Fibroblast of upper back skin (primary cell): ENCODE measurements at places on chromosomes 5 and 9.

- DNase-seq, result no peak
Measured at GRCh38 chr9:94302426-94302825, 26.0 kb downstream of the NUTM2F start.

DNA sequence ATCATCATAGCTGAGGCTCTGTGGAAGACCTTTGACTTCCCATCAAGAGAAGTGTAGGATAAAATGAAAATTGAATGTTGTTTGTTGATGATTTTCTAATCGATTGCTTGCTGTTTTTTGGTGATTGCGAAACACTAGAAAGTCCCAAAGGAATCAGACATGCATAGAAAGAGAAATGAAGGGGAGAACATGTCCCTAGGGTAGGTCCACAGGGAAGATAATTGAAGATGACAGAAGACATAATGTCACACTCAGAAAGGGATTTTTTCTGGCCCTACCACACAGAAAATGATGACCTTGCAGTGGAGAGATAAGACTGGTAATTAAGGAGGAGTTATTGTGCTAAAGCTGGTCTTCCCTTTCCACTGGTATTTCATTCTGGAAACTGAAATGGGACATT lies 62.8 kb downstream of the INSYN2B start:
- DNase-seq, result no peak

DNA sequence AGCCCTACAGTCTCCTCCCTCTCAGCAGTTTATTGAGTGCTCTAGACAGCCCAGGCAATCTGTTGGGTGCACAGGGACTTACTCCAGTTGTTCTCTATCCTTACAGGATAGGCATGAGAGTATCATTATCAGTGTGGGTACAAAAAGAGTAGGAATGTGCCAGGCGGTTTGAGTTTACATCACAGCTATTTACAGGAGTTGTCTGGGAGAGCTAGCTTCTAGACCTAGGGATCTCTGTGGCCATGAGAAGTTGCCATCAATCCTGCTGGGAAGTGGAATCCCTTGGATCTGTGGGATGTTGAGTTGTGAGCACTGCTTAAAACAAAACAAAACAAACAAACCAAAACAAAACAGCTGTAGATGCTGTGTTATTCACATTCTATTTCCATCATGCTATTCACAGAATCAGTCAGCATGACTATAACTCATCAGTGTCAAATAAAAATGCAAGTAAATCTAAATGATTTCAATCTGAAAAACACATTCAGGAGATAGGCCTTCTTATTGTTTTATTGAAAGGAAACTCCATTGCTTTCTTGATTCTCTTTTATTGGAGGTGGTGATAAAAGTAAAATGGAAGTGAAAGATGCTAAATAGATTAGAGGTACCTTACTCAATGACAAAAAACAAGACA lies 552.4 kb upstream of the ZNF608 start:
- DNase-seq, result no peak

DNA sequence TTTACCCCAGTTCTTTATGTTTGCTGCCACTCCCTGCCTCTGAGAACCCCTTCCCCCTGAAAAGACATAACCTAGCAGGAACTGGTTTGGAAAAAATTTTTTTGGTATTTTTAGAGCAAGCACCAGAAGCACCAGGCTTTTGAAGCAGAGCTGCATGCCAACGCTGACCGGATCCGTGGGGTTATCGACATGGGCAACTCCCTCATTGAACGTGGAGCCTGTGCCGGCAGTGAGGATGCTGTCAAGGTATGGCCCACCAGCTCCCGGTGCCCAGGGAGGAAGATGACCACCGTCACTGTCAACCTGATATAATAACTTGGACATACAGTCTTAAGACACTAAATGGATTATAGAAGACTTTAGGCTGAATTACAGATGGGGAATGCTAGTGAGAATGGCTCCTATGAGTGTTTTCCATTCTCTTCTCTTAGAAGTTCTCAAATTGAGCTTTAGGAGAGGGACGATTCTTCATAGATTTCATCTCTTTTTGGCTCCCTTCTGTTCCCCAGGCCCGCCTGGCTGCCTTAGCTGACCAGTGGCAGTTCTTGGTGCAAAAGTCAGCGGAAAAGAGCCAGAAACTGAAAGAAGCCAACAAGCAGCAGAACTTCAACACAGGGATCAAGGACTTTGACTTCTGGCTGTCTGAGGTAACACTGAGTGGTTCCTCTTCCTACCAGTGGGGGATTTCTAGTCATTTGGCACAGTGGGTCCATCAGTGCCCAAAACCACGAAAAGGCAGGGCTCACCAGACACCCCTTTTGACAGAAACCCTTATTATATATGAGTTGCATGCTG lies 44.9 kb downstream of the DYNC2I2 start:
- DNase-seq, result no peak

GRCh38 chr9:127872369-127873222 lies 4.9 kb downstream of the AK1 start:
- no peak for DNase-seq

DNA sequence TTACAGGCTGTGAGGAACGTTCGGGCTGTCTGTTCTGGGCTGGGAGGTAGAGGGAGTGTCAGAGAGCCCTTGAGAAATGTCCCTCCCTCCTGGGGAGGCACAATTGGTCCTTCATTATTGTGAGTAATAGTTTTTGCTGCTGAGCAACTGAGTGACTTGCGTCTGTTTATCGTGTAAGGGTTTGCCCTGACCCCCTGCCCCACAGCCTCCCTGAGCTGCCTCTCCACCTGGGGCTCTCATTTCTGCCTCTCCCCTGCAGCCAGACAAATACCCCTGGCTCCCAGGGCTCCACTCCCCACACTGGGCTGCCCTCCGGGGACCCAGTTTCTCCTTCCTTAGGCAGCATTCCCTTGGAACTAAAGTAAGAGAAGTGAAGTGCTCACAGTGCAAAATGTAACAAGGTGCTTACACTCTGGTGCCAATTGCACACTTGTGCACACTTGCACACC lies 174.9 kb upstream of the MVB12B start:
- no peak for DNase-seq

DNA sequence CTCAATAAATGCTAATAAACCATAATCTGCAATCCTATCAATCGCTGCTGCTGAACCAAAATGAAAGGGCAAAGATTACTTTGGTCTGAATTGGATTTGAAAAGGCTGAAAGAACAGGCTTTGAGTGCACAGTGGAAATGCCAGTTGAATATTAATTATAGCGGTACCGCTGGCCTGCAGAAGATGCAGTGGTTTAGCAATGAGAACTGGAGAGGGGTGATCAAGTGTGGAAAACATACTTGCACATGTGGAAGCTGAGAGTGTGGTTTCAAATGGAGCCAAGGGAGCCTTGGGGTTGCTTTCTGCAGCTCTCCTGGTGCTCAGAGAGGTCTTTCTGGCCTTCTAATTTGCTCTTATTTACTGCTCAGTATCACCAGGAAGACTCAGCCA lies 133.9 kb downstream of the PTTG1 start:
- DNase-seq, result no peak

GRCh38 chr9:28782630-28783029 lies 1209.3 kb upstream of the C9orf72 start:
- DNase-seq, result no peak

- peak; percentile 26 for DNase-seq
Measured at GRCh38 chr9:95004411-95005277, 278.1 kb downstream of the AOPEP start.
